Type B pancreatic cell (in vitro differentiated cells): ENCODE measurements at places on chromosomes 2 and 18.

DNA sequence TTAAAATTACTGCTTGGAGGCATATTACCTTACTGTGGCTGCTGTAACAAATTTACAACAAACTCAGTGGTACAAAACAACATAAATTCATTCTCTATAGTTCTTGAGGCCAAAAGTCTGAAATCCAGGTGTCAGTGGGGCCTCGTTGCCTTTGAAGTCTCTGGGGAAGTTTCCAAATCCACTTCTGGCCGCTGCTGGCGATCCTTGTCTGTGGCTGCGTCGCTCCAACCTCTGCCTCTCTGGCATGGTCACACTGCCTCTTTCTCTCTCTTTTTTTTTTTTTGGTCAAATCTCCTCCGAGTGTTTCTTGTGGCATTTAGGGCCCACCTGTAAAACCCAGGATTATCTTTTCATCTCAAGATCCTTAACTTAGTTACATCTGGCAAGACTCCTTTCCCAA lies 182.8 kb downstream of the ST6GAL2 start:
- DNase-seq = no peak

DNA sequence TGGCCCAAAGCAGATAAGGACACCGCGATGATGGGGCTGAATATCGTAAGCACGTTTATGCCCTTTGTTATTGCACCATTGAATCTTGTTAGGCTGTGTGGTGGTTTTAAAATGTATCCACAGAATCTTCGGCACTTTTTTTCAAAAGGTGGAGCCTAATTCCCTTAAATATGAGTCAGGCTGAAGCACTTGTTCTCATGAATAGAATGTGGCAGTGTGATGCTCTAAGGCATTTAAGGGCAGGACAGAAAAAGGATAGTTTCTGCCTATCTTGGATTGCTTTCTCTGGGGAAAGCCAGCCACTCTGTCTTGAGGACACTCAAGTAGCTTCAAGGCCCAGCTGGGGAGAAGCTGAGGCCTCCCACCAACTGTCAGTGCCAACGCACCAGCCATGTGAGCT lies 39.6 kb downstream of the ABCA12 start:
- DNase-seq = no peak

GRCh38 chr2:239412905-239413603 lies 12.2 kb upstream of the HDAC4 start:
- no peak for DNase-seq

DNA sequence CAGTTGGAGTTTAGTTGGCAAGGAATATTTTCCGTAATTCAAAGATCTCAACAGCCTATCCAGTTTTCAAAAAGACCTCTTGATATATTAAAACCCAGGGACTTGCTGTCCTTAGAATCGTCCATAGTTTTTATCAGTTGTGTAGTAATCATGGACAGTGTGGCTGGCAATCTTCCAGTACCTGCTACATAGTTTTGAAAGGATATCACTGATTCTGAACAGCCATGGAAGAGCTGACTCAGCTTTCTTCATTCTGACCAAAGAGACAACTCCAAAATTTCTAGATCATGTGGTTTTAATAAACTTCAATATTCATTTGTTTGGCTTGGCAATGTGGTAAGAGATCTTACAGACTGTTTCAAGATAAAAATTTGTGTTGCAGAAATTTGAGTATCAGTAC lies 616.7 kb downstream of the TDRD15 start:
- no peak for DNase-seq

DNA sequence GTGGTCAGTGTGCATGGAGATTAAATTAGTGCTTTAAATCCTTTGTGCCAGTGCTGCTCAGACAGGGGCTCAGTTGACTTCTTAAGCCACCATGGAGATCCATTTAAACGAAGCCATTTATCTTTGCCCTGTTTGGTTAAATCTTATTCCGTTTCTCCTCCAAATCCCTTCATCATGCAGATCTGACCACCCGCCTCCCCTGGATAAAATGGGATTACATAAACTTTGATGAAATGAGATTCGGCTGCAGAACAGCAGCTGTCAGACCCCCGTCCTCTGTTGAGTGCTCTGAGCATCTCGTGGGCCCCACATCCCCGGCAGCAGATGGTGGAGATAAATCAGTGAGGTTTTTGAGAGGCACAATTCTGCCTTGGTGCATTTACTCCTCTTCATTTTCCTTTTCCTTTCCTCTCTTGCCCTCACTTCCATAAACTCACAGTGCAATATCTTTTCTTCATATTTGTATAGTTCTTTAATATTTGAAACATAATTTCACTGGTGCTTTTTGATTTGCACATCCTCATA lies 84.4 kb upstream of the TWIST2 start:
- no peak for DNase-seq

GRCh38 chr2:6956566-6956965 lies 39.4 kb downstream of the RNF144A start:
- DNase-seq = no peak

DNA sequence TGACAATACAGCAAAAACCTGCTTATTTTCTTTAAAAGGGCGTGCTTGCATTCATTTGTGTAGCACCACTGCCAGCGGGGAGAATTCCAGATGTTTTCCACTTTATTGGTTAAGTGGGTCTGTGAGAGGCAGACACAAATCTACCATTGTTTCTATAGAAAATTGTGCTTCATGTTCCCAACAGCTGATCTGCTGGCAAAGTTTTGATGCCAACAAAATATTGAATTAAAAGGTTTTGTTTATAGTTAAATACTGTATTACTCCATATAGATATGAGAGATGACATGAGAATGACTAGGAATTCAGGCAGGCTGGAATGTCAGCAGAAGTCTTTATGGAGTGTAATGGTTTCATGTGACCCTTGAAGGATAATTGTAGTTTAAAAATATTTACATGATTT lies 182.7 kb downstream of the MC4R start:
- no peak for DNase-seq

- no peak for DNase-seq
Measured at GRCh38 chr2:178482437-178482836, 2.2 kb downstream of the PLEKHA3 start.

DNA sequence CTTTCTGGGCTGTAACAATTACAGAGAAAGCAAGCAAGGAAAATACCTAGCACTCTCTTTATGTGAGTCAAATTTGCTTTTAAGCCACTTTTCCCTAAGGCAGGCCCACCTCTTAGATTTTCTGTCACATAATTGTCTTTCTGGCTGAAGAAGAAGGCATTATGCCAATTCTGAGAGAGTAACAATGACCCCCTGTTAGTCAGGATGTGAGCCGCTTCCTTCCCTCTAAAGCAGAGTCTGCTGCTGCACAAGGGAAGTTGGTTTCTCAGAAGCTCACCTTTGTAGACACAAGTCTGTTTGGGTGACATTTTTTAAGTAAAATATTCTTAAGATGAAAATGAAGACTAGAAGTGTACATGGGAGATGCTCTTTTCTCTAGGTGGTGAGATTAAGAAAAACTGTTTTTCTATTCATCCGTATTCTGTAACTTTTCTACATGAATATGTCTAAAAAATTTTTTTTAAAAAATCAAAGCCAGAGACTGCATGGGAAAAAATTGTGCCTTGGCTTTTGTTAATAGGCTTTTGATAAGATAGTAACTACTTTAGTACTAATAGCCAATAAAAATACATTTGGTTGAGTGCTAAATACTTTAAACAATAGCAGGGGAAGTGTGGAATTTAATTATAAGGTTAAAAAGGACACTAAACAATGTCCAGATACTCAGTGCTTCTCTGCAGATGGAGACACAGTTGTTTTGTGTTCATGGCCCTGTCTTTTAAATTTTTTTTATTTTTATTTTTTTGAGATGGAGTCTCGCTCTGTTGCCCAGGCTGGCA lies 33.4 kb upstream of the VPS54 start:
- DNase-seq = no peak

DNA sequence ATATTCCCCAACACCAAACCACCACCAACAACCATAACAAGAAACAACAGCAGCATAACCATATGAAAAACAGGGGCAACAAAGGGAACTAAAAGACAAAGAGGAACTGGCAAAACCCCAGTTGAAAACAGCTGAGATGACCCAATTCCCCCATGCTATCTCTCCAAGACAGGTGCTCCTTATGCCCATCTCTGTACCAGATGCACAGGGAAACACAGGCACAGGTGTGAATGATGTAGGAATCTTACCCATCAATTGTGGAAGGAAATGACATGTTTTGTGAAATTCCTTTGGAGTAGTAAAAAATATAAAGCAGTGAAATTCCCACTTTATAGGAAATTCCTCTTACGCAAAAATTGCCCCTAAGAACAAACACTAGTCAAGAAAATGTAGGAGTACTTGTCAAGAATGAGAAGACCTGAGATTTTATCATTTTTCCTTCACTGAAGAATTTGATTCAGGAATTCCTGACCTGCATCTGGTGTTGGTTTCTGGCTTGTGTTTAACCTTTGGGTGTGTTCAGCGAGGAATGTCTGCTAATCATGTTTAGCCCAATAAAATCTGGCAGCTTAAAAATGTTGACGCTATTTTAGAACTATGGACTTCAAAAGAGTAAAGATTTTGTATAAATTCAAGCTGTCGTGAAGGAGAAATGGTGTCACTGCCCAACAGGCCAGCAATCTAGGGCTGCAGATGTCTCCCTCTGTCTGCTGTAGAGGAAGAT lies 67.7 kb upstream of the ARHGAP28 start:
- DNase-seq = no peak

- peak; percentile 64 for DNase-seq
Measured at GRCh38 chr2:239164335-239164871, 236.4 kb downstream of the HDAC4 start.

GRCh38 chr2:205892665-205893259 lies 193.2 kb downstream of the INO80D start:
- DNase-seq = no peak

- no peak for DNase-seq
Measured at GRCh38 chr2:137229834-137230233, 464.5 kb downstream of the THSD7B start.
